Tongue (tissue), 3 donors: ENCODE measurements at places on chromosomes 1 and 21. TPM values are rescaled to one million over a fixed set of nuclear protein-coding genes. Genes with fewer than 3 reads are reported as not detected.
A peak's percentile ranks its signal among the peaks of the same experiment; 100 is the strongest.

DNA sequence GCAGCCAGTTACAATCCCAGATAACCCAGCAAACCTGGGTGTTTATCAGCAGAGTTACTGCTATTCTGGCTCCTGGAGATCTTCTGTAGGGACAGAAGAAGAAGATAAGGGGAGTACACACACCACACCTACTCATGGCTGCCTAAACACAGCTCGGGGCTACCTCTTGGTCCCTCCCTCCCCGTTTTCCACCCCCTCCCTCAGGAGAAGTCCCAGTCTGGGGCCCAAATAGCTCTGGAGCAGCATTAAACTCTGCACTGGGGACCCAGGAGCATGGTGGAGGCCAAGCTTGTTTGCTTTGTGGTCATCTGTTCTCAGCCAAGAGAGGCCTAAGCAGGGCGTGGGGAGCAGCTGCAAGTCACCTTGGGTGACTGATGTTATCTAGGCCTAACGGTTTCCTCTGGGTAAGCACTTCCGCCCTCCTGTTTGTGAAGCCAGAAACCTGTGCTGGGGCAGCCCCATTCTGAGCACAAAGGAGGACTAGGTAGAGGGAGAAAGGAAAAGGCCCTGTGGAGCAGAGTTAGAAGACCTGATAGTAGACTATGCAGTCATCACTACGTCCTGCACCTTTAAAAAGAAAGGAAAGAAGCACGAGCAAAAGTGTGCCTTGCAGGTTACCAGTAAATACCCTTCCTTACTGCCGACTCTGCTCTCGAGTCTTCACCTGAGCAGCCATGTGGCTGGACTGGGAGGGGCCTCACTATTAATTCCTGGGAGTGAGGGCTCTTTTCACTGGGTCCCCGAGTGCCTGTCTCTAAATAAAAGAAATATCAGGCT is 2.0 kb upstream of the RCSD1 start:
- DNase-seq, result peak; percentile 32

GRCh38 chr1:227245613-227246320 is 72.5 kb downstream of the CDC42BPA start:
- no peak for DNase-seq

CD1D gene
- total RNA-seq, result 1.8 TPM

DISP3 gene
- total RNA-seq, result 0.31 TPM

DNA sequence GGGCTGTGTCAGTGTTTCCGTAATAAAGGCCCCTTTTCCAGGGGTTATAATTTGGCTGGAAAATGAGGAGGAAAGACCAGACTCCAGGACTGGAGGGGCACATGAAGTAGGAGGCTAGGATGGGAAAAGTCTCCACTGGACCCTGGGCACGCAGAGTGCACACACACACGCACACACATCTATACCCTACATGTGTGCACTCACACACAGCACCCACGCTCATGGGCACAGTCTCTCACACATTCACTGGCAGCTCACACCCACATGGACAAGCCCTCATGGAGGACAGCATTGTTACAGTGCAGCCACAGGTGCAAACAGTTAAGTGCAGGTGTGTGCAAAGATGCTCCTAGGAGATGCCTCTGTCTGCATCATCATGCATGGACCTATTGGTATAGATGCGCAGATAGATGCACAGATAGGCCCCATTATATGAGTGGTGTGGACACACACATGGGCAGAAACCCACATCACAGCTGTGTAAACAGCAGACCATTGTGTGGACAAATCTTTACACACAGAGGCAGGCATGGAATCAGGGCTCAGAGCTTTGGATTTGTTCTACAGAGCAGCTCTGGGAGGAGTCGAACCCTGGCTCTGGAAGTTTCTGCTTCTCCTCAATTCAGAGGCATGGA is 9.1 kb upstream of the RUNX3 start:
- DNase-seq, result no peak

GRCh38 chr1:12469493-12469892 is 148.5 kb downstream of the DHRS3 start:
- no peak for DNase-seq

GRCh38 chr1:34975338-34975737 is 9.8 kb downstream of the TMEM35B start:
- no peak for DNase-seq

GJB3 gene
- 6.1 TPM for total RNA-seq

RCSD1 gene
- total RNA-seq, result 141 TPM

DNA sequence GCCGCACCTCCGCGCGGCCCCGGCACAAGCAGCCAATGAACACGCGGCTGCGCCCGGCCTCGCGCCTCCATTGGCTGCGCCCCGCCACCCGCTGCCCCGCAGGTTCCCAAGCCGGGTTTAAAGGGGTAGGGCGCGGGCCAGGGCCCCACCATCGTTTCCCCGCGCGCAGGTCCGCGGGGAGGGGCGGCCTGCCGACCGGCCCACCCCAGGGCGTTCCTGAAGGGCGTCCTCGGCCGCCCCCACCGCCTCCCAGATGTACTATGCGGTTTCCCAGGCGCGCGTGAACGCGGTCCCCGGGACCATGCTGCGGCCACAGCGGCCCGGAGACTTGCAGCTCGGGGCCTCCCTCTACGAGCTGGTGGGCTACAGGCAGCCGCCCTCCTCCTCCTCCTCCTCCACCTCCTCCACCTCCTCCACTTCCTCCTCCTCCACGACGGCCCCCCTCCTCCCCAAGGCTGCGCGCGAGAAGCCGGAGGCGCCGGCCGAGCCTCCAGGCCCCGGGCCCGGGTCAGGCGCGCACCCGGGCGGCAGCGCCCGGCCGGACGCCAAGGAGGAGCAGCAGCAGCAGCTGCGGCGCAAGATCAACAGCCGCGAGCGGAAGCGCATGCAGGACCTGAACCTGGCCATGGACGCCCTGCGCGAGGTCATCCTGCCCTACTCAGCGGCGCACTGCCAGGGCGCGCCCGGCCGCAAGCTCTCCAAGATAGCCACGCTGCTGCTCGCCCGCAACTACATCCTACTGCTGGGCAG is at the start of gene OLIG1:
OLIG1 (plus strand) TSS at position 148 of the 750 bp plus-strand sequence; CDS start at position 254, 106 bp downstream.
- DNase-seq, result peak; percentile 67

DNA sequence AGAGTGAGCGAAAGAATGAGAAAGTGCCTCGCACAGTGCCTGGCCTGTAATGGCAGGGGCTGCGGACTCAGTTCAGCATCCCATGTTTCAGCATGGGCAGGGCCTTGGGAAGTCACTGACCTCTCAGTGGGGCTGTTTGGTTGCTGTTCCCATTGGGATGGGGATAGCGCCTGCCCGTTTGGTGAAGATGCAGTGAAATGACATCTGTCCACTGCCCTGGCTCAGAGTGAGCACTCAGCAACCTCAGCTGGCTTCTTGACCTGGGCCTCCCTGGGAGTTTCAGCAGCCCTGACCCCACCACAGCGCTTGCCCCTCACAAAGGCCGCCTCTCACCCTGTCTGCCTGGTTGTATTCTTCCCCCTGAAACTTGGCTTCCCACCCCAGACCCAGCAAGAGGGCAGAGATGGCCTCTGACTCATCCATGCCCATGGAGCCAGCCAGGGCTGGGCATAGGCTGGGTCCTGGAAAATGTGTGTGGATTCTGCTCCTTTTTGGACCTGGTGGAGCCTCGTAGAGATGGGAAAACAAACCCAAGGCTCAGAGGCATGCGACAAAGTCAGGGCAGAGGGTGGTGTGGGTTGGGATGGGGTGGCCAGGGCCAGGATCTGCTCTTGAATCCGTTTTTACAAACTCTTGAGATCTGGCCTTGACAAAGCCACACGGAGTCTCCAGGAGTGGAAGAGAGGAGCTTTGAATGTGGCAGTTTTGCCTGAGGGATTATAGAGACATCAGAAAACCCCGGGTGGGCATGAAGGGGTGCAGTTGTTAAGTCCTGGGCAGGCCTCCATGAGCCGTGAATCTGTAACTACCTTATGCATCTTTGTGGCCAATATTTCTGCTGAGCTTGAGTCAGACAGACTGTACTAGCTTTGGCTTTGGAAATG is 1.2 kb downstream of the XKR8 start:
- DNase-seq, result no peak

GRCh38 chr21:45615145-45615711 is 28.3 kb upstream of the PCBP3 start:
- DNase-seq, result no peak

DNA sequence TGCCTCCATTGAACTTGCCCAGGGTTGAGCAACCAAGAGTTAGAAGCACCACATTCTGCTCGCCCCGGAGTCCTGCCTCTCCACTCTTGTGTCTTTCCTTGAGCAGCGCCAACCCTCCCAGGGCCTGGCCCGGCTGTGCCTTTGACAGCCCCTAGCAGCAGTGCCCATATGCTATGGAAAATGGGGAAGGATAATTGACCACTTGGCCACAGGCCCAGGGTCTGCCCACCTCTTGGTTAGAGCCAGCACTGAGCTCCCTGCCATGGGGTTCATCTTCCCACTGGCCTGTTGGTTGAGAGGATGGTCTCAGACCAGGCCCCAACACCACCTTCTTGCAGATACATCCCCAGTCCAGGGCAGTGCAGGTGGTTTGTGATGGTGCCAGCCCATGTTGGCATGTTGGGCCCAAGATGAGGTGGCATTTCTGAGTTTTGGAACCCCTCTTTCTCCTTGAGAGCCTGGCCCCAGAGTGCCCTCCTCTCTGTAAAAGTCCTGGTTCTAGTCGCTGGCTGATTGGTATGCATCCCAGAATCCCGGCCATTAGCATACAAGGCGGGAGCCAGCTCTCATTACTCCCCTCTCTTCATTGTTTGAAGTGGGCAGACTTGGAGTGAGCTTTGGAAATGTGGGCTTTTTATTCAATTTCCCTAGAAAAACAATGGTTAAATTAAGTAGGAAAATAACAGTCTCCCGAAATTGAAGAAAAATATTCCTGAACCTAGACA is 7.6 kb downstream of the ARHGEF10L start:
- peak; percentile 47 for DNase-seq
